Kidney tubule cell (primary cell): ENCODE measurements at places on chromosomes 16 and 17.

DNA sequence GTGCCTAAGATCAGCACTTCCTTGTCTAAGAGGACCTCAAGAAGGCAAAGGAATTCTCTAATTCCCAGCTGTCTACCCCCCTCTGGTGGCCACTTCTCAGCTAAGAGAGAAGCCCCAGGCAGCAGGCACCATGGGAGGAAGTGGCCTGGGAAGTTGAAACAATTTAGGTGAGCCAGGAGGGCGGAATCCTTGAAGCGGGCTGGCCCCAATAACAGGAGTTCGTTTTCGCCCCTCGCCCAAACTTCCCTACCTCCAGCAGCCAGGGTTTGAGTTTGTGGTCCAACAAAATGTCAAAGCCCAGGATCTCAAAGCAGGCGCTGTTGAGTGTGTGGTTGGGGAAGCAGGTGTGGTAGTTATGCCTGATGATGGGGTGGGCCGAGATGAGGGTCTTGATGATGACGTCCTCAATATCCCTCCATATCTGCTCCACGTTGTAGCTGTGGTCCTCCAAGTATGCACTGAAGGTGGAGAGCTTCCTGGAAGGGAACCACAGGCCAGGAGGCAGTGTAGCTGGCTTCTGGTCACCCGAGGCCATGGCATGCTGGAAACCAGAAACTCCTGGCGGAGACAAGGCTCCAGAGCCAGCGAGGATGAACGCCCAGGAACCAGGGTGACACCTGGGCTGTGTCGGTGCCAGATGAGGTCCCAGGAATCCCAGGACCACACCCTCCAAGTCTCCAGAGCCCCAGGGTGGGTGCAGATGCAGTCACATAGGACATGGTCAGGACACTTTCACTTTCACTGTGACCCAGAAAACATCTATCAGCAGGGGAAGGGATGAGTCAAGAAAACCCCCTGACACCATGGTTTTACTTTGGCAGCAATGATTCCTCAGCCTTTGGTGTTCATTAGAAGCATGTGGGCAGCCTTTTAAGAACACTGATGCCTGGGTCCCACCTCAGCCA lies 25.6 kb downstream of the TTLL6 start:
- DNase-seq: peak; percentile 90

GRCh38 chr17:16936536-16937310 lies 35.2 kb downstream of the TNFRSF13B start:
- DNase-seq: no peak

GRCh38 chr16:9259914-9260608 lies 168.6 kb downstream of the HAPSTR1 start:
- DNase-seq: no peak

GRCh38 chr17:81236784-81237183 lies 2.1 kb downstream of the TEPSIN start:
- no peak for DNase-seq

GRCh38 chr17:47860386-47860785 lies 9.4 kb upstream of the SP6 start:
- no peak for DNase-seq

DNA sequence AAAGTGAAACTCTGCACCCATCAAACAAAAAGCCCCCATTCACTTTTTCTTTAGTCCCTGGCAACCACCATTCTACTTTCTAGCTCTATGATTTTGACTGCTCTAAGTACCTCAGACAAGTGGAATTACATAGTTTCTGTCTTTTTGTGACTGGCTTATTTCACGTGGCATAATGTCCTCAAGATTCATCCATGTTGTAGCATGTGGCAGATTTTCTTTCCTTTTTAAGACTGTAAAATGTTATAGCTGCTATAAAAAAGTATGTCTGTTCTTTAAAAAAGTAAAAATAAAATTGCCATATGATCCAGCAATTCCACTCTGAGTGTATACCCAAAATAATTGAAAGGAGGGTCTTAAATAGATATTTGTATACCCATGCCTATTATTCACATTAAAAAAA lies 429.7 kb downstream of the CDH8 start:
- DNase-seq: no peak

DNA sequence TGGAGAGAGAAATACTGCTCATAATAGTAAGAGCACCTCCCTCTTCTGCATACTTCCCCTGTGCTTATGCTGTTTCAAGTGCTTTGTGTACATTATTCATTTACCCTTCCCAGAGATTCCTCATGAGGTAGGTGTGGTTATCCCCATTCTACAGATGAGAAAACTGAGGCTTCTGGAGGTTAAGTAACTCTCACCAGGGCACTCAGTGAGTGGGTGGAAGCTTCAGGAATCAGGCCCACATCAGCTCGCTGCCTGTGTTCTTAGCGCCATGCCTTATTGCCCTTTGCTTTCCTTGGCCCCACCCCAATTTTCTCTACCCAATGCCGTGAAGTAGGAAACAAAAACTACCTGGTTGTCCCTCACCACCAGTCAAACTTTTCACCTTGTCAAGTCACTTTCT lies 18.1 kb upstream of the ITGB3 start:
- DNase-seq: no peak

DNA sequence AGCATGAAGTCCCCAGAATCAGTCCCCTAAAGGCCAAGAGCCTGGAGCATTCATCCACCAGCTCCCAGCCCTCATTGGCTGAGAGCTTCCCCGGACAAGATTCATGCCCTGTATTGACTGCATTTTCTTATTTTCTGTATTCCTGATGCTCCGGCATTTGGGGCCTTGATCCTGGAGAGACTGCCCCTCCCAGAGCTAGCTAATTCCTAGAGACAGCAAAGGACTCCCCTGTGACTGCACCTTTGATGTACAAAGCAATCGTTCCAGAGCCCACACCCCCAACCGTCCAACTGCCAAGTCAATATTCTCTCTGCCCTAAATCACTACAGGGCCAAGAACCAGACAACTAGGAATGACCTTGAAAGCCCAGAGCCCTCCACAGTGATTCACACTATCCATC lies 93.4 kb upstream of the CDH5 start:
- no peak for DNase-seq

DNA sequence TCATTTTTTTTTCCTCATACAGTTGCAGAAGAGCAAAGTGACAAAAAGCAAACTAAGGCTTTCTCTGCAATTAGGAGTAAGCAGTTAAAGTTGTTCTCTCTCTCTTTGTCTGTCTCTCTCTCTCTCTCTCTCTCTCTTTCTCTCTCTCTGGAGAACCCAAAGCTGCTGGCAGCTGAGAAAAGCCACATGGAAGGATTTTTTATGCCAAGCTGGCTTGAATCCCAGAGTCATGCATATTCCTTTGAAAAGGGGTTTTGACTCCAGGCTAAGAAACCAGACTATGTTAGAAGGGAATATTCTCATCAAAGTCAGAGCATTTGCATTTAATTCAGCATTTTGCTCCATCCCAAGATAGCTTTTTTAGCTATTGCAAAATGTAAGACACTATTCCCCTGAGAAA lies 1114.2 kb upstream of the GOT2 start:
- DNase-seq: no peak

DNA sequence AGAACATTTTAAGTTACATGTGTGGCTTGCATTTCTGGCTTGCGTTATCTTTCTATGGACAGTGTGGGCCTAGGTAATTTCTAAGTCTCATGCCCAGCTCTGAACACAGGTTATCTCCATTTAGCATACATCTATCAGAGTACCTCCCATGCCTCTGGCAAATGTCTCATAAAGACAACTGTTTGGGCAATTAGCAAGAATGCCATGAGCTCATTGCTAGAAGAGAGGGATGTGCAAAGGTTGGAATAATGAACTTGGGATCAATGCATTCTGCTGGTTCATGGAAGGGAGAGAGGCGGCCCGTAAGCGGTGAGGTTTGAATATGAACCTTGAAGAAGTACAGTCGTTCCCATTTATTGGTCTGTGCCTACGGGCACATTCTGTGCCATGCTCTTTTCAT lies 14.4 kb downstream of the SYT17 start:
- no peak for DNase-seq

DNA sequence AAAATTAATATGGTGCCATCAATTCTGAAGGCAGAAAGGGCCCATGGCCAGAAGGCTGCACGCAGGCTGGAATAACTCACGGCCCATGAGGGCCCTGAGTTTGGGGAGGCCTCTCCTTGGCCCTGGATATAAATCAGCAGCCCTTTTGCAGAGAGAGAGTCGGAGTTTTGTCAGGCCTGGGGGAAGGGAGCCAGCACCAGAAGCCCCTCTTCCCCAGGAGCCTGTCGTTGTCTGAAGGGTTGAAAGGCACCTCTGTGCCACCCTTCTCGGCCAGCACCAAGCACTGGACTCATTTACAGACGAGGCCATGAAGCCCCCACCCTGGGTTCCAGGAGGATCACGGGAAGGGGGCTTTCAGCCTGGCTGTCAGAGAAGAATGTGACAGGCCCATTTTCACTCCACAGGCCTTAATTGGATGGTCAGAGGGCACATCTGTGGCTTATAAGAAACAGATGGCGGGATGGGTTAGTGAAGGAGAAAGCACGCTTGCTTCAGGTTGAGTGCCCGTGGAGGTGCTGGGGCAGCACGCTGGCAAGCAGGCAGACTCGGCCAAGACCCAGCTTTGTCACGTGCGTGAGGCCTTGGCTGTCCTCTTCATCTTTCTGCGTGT lies 140.6 kb downstream of the CLEC16A start:
- no peak for DNase-seq

- no peak for DNase-seq
Observed at GRCh38 chr16:46923513-46924295, 39.5 kb downstream of the GPT2 start.

- no peak for DNase-seq
Observed at GRCh38 chr17:76142585-76143041, 1.6 kb upstream of the FOXJ1 start.

- no peak for DNase-seq
Observed at GRCh38 chr17:45814622-45815606, 29.8 kb upstream of the SPPL2C start.

- peak; percentile 18 for DNase-seq
Observed at GRCh38 chr17:8137645-8138373, 13.9 kb upstream of the HES7 start.

GRCh38 chr16:50293994-50294855 lies 27.9 kb downstream of the ADCY7 start:
- no peak for DNase-seq

DNA sequence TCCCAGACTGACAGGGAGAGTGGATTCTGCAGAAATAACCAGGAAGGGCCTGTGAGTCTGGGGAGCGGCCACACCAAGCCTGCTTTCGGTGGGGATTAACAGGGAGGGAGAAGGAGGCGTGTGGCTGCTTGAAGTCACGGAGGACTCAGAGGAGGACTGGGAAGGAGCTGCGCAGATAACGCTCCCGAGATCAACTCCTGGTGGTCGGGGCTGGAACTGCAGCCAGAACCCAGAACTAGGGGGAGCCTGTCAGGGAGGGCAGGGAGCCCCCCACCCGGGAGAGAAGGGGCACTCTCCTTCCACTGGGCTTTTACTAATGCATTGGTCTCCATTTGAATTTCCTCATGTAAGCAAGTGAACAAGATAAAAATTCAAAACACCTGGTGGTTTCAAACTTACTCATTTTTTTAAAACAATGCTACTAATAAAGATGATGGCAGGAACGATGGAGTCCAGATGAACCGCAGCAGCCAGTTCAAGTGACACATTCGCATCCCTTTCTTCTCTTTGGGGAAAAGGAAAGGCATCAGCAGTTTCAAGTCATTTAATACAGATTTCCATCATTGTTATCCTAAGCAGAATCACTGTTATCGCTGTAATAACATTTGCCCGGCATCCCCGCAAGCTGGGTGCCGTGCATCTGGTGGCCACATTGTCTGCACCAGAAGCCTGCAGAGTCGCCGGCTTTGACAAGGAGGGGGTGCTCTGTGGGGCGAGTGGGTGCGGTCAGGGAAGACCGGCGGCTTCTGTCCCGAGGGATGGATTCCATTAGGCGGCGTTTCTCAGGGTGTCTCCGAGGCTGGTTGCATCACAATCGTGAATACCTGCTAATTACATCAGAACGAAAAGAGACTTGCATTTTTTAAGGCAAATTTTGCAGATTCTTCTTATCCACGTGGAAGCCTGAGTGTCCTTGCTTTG lies 183.0 kb downstream of the FOXL1 start:
- DNase-seq: peak; percentile 42

- no peak for DNase-seq
Observed at GRCh38 chr16:72262711-72263110, 90.8 kb upstream of the PMFBP1 start.

DNA sequence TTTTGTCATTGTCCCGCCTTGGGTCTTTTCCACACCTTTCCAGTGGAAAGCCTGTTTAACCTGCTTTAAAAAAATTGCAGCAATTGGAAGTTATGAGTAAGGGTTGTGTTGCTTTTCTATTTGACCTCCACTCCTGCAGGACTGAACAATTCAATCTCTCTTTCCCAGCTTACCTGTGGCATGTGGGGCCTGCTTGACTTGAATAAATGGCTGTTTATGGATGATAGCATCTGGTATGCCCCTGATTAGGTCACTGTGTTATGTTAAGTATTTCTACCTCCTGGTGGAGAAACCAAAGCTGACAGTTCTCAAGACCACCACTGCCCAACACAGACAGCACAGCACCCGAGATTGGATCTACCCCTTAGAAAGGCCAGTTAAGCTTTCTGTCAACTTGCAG lies 64.8 kb upstream of the NOG start:
- peak; percentile 14 for DNase-seq

DNA sequence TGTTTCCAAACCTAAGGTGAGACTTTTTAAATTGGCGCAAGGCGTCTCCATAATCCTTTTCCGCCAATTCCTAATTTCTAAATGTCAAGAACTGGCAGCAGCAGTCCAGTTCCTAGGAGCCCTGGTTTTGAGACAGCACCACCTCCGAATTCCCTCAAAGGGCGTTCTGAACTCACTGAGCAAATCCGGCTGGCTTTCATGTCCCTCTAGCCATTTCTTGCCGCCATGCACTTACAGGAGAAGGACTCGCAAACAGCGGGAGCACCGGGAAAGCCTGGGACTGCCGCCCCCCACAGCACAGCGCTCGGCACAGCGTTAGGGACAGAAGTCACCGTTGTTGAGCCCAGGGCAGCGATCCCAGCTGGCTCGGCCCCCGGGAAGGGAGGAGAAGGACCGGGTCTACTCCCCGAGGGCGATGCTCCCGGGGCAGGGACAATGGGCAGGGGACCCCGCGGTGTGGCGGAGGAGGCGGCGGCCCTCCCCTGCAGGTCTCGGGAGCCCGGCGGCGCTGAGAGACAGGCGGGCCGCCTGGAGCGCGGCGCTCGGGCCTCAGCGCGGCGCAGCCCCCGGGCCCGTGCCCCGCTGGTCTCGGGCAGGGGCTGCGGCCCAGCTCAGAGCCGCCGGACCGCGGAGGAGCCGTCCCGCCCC lies 545 bp downstream of the ARHGAP17 start:
- DNase-seq: peak; percentile 50

- peak; percentile 69 for DNase-seq
Observed at GRCh38 chr16:17312094-17312710, 158.6 kb downstream of the XYLT1 start.

- DNase-seq: no peak
Observed at GRCh38 chr16:85417156-85417860, 195.8 kb upstream of the GSE1 start.

DNA sequence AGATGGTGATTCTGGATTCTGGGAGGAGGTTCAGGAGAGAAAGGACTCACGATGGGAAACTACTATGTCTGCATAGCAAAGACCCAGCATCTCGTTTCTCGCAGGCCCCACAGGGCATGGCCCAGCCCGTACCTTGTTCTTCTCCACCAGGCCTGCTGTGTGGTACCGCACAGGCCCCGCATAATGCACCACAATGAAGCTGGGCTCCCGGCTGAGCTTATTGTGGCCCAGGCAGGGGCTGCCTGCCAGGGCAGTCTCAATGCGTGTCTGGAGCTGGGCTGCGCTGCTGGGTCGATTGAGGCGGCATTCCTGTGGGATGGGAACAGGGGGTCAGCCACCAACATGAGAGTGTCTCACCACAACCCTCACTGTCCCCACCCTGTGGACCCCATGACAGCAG lies 20.4 kb downstream of the ZNHIT3 start:
- no peak for DNase-seq
